Epithelial cell of proximal tubule (primary cell): ENCODE measurements at places on chromosomes 11 and 22. TPM values are rescaled to one million over a fixed set of nuclear protein-coding genes. Genes with fewer than 3 reads are reported as not detected.

GRCh38 chr11:133239575-133239974 lies 292.7 kb downstream of the OPCML start:
- no peak for DNase-seq

- no peak for DNase-seq
These were observed 21.9 kb upstream of the PPP2R1B start for GRCh38 chr11:111788051-111788450.

GRCh38 chr11:116930586-116930985 lies 93.2 kb upstream of the APOA1 start:
- DNase-seq: no peak

GRCh38 chr22:50683994-50684371 lies 11.4 kb downstream of the SHANK3 start:
- DNase-seq: no peak

DNA sequence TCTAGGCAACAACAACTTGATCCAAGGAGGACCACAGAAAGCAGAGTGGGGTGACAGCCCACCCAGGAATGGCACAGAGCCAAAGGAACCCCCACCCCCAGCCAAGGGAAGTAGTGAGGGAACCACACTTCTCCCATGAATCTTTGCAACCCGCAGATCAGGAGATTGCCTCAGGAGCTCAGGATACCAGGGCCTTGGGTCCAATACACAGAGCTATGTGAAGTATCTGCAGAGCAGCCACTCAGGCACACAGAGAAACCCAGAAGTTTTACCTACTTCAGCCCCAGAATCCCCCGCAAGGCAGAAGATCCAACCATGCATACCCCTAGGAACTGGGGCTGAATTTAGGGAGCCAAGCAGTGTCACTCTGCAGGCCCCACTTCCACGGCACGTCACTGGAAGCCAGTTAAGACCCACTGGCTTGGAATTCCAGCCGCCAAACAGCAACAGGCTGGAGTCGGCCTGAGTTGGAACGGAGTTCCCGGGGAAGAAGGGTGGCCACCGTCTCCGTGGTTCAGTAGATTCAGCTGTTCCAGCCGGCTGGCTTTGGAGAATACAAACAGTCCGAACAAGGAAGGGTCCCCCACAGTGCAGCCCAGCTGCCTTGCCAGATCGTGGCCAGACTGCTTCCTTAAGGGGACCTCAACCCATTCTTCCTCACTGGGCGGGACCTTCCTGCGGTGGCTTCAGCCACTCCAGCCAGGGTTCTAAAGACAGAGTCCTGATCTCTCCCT lies 174.1 kb downstream of the TTC28 start:
- peak; percentile 49 for DNase-seq

- DNase-seq: no peak
These were observed 22.3 kb downstream of the NTM start for GRCh38 chr11:131392528-131393255.

DNA sequence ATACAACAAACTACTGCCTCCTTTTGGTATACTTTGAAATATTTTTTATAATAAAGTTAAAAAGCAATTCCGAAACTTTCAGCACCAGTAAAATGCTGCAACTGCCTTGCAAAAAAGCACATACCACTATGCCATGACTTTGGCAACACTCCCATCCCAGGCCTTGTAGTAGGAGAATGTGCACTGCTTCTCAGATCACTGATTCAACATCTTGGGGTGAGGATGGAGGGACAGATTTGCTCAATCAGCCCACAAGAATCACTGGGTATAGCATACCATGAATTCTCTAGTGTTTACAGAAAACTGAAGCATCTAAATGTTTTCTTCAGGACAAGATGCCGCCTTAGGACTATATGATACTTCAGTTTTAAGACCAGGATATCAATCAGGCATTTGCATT lies 14.9 kb downstream of the EIF4ENIF1 start:
- DNase-seq: no peak

DNA sequence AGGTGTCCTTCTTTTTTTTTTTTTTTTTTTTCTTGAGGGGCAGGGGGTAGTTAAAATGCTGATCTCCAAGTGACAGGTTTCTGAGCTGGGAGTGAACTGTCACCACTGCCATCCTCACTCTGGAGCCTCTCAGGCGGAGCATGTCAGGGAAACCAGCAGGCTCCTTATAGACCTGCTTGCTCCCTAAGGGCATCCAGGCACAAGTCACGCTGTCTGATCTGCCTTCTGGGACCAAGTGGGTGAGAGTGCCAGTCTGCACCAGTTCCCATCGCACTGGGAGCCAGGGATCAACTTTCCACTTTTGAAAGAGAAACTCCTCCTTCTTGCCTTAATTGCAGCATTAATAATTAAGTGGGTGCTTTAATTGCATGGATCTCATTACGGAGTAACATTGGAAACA lies 537.9 kb upstream of the CADM1 start:
- DNase-seq: no peak

The TMEM126A gene
- total RNA-seq: 24.3 and 24.6 TPM in 2 replicates

The ACRV1 gene
- total RNA-seq: not detected in 2 replicates

The TSGA10IP gene
- not detected in 2 replicates for total RNA-seq

The SLC22A8 gene
- total RNA-seq: not detected in 2 replicates

The KRTAP5-7 gene
- total RNA-seq: not detected in 2 replicates

The OR8D1 gene
- total RNA-seq: not detected in 2 replicates

The TST gene
- 49.6 and 66.9 TPM in 2 replicates for total RNA-seq
